ENCODE measurements at places on chromosomes 3 and 15. TPM values are rescaled to one million over a fixed set of nuclear protein-coding genes. Genes with fewer than 3 reads are reported as not detected.

MOBP gene
- not detected for total RNA-seq

GRK7 gene
- 0.98 TPM for total RNA-seq

DNA sequence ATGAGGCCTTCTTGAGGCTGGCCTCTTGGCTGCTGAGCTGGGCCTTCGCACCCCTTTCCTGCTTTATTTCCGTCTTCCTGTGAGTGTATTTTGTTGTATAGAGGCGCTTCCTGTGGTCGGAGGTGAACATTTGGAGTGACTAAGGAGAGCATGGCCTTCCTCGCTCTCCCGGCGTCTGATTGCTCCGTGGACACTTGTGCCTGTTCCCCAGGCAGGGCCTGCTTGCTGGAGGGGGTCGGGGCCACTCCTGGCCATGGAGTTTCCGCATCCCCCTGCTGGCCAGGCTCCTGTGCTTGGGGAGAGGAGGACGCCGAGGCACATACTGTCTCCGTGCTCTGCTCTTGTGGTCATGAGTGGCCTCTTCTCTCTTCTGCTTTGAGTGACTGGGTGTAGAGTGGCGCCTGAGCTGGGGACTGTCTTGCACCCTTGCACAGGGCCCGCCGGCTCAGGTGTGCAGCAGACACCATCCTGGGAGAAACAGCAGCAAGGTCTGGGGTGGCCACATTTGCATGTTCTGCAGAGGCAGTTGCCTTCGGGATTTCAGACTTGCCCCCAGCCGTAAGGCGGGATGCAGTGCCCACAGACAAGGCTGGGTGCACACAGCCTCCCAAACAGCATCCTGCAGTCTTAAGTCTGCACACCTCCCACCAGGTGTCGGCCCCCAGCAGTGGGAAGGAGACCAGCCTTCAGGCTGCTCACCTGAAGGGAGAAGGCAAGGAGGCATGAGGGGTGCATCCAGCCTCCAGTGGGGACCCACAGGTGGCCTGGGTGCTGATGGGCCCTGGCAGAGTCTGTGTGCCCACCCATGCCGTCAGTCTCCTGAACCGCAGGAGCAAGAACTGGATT is 16.4 kb downstream of the KLF13 start:
- no peaks in the 10 kb centered on the region for H3K36me3 ChIP-seq
- H3K4me3 ChIP-seq = no peak overlapping the region
- DNase-seq = no peak
- no peaks in the 10 kb centered on the region for H3K27me3 ChIP-seq

- H3K27ac ChIP-seq = no peak overlapping the region
- H3K4me1 ChIP-seq = no peaks in the 10 kb centered on the region
- H3K4me3 ChIP-seq = no peak overlapping the region
- H3K36me3 ChIP-seq = no peaks in the 10 kb centered on the region
These were observed 405.5 kb downstream of the ZNF385D start for GRCh38 chr3:21345382-21345976.

DNA sequence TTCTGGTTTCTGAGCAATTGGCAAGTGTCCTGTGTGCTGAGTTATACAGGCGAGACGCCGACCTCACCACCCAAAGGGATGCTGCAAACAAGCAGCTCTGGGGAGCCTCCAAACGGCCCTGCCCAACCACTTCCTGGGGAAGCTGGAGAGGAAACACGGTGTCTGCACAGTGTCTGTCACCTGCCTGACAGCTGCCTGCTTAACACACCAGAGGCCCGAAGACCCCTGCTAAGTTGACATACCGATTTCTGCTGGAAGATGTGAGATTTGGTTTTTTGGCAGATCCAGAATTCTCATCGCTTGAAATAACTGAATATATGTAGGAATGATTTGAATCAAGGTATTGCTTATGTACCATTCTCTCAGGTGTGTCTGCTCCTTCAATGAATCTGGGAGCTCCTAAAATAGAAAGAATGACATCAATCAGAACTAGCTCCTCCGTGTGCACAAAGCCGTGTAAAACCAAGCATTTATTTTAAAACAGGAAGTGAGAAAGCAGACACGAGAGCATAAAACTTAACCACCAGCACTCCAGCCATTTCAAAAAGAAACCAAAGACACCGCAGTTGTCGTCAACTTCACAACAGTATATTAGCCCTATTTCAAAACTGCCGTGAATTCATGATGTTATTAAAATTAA is 27.2 kb downstream of the LRRC2 start:
- no peaks in the 10 kb centered on the region for H3K4me1 ChIP-seq
- peak overlapping the region; percentile 1 for H3K27ac ChIP-seq
- no peaks in the 10 kb centered on the region for H3K36me3 ChIP-seq
- H3K4me3 ChIP-seq = no peak overlapping the region

- H3K4me1 ChIP-seq = no peaks in the 10 kb centered on the region
- H3K4me3 ChIP-seq = no peak overlapping the region
- H3K36me3 ChIP-seq = no peaks in the 10 kb centered on the region
- no peaks in the 10 kb centered on the region for H3K27me3 ChIP-seq
These were observed 89.7 kb downstream of the MRPL46 start for GRCh38 chr15:88377509-88377908.

DNA sequence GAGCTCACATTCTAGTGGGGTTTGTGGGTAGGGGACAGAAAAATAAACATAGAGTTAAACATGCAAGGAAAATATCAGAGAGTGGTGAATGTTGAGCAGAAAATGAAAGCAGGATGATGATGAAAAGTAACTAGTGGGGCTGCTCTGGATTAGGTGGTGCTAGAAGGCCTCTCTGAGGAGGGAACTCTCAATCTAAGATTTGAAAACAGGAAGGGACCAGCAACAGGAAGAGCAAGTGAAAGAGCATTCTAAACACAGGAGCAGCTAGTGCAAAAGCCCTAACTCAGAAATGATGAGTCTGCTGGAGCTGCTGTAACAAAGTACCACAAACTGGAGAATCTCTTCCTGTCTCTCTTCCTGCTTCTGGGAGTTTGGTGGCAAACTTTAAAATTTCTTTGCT is 468.6 kb upstream of the AGTR1 start:
- H3K36me3 ChIP-seq = no peaks in the 10 kb centered on the region
- no peak for DNase-seq
- H3K27ac ChIP-seq = no peak overlapping the region
- no peak overlapping the region for H3K4me3 ChIP-seq
